ENCODE measurements at places on chromosomes 12 and 14.

- no peak for DNase-seq
Observed at GRCh38 chr14:63193236-63193635, 11.0 kb upstream of the RHOJ start.

- peak; percentile 20 for DNase-seq
Observed at GRCh38 chr14:32408018-32408417, 78.9 kb downstream of the AKAP6 start.

DNA sequence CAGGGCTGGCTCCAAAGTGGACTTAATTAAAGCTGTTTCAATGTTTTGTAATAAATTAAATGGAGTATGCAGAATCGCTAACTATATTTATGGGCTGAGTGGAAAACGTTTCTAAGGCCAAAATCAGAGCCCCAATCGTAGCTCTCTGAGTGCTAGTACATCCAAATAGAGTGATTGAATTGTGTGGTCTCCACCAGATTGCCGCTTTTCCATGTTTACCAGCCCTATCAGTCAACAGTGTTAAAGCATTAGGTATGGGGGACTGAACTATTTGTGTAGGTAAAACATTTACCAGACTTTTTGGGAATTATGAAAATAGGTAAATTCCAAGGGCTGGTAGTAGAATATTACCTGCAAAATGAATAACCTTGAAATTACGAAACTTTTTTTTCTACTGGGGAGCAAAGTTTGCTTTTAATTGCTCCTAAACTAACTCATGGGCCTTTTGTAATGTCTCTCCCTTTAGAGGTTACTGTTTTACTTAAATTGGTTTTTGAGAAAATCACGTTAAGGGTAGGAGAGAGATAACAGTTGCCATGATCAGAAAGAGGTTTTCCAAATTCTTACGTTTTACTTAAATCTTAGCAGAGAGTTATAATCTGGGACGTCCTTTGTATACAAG is 28.0 kb upstream of the METAP2 start:
- DNase-seq, result no peak

DNA sequence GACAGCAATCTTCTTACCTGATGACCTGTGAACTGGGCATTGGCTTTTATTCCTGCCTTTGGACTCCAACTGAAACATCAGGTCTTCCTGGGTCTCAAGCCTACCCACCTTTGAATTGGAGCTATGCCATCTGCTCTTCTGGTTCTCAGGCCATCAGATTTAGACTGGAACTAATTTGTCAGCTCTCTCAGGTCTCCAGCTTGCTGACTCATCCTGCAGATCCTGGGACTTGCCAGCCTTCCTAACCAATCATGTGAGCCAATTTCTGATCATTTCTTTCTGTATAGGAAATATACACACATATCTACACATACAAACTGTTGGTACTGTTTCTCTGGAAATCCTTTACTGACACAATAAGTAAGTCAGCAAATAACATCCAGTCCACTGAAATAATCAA is 65.3 kb upstream of the TSPAN8 start:
- DNase-seq, result no peak

DNA sequence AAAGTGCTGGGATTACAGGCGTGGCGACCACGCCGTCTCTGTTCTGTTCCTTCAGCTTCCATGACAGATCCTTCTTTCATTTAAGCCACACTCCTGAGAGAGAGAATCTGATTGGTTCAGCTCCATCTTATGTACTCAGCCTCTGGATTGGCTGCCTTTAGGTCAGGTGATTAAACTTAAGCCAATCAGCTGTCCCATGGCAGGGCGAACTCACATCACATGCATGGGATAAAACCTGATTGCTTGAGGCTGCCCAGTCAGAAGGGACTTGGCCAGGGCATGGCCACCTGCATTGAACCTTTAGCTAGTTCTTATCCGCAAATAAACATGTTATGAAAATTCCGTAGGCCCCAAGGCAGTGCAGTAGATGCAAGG is 274.2 kb downstream of the SUDS3 start:
- no peak for DNase-seq

- DNase-seq, result peak; percentile 80
Observed at GRCh38 chr12:104792570-104792969, 165.5 kb downstream of the SLC41A2 start.

GRCh38 chr12:44307506-44308168 is 471.8 kb downstream of the TMEM117 start:
- DNase-seq, result no peak

DNA sequence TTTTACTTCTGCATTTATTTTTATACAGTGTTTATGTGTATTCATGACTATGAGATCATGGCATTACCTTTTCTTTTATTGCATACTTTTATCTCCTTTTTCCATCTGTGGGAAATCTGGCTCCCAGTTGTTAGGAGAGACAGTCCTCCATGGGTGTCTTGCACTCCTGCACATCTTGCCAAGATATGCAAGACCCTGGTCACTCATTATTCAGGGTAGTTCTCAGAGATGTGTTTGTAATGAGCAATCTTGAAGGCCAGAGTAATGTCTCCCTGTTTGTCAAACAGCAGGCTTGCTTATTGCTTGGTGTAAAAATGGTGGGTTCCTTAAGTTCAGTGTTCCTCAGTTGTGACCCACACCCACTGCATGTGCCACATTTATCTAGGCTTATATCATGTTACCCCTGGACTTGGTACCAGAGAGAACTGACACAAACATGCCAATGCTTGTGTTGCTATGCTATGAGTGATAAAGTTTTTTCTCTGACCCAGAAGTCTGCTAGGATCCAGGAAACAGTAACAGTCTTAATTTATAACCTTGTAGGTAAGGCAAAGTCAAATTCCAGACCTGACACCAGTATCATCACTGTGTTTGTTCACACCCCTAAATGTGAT is 36.8 kb downstream of the PPHLN1 start:
- no peak for DNase-seq

- DNase-seq, result no peak
Observed at GRCh38 chr12:23504641-23505399, 444.6 kb downstream of the SOX5 start.

GRCh38 chr14:104821229-104821945 is 20.5 kb downstream of the ZBTB42 start:
- DNase-seq, result no peak

DNA sequence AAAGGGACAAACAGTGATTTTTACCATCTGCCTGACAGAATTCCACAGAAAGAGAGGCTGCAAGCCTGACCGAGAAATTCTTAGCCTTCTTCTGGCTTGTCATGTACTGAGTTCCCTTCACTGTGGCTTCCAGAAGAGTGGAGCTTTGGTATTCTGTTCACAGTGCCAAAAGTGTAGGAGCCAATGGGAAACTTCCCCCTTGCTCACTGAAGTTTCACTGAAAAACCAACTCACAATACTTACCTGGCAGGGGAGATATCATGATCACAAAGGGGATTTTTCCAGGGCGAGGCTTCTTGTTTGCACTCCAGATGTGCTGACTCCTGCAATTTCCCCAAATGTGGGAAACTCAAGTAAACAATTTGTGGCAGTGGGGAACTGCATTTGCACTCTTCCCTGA is 31.7 kb upstream of the MMP19 start:
- no peak for DNase-seq

DNA sequence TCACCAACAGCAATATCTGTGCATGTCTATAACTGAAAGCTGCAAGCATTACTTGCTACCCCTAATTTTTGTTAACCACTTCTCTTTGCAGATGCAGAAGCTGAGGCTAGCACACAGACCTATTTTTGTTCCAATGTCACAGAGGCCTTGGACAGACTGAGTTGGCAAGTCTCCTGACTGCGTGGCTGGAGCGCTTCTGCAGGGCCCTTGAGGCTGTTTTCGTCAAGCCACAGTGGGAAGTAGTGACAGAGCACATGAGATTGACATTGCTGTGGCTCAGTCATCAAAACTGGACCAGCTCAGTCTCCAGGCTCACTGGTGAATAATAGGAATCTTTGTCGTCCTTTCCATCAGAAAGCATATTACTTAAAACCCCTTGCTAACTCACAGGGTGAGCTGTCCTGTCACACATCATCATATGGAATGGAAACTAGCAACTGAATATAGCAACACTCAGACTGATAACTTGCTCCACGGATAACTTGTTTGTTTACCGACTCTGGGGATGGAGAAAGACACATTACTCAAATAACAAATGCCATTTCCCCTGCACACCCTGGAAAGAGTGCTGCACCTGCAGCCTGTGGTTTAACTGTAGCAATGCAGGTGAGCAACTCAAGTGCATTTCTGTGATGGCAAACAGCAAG is 43.6 kb upstream of the DDX11 start:
- no peak for DNase-seq

- peak; percentile 60 for DNase-seq
Observed at GRCh38 chr12:53502331-53502730, 1.2 kb downstream of the TARBP2 start.

GRCh38 chr12:81722004-81722403 is 37.1 kb downstream of the PPFIA2 start:
- DNase-seq, result no peak

DNA sequence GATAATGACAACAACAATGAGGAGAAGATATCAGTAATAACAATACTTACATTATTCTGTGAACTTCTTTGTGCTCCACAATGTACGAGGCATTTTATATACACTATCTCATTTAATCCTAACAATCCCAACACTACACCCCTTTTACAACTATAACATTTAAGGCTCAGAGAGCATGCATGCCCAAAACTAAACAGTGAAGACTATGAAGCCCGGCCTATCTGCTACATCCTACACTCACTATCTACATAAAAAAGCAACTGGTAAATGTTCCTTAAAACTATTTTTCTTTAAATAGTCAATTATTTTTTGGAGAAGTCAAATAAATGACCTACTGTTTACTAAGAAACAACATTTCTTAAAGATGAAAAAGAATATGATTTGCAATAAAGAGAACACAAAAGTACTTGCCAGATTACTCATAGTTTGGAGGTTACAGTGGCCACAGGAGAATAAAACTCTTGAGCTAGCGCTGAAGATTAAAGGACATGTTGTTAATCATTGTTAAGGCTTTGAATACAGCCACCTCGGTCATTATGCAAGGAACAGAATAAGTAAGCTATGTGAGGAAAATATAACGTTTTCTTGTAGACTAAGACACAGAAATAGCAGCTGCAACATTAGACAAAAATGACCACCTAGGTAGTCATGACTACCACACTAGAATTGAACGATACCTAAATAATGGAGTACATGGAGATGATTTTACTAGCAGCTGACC is 56.7 kb downstream of the EPS8 start:
- peak; percentile 72 for DNase-seq

GRCh38 chr12:30967026-30967425 is 40.5 kb downstream of the TSPAN11 start:
- DNase-seq, result no peak

DNA sequence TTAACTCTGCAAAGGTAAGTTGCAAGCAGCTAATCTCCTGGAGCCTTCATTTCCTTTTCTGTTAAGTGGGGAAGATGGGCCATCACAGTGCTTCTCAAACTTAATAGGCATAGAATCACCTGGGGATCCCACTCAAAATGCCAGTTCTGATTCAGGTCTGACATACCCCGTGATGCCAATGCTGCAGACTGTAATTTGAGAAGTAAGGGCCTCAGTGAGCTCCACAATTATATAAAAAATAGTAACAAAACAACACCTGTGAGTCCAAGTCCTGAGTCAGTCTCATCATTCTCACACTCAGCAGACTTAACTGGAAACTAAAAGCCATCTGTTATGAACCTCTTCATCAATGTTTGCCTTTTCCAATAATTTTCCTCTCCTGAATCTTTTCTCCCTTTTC is 10.8 kb upstream of the PSMA6 start:
- no peak for DNase-seq

GRCh38 chr12:21354641-21355040 is 18.1 kb upstream of the IAPP start:
- DNase-seq, result no peak

DNA sequence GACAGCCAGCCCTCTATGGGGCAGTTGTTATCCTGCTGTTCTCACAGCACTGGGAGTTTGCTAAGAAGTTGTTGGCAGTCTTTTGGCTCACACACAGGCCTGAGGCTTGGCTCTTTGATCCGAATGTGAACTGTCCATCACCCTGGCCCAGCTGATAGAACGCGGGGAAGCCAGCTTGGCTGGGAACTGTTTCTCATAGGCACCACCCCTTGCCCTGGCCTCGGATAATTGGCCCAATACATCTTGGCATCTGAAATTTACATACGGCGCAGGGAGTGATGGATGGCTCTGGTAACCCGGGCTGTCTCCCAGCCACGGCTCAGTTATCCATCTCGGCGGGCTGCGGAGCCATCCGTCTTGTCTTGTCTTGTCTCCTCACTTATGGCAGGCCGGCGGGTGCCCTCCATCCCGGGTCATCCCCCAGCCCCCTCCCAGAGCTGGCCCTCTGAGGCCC is 164.1 kb downstream of the PHETA1 start:
- no peak for DNase-seq

- DNase-seq, result no peak
Observed at GRCh38 chr14:99267837-99268781, 3.9 kb downstream of the BCL11B start.

DNA sequence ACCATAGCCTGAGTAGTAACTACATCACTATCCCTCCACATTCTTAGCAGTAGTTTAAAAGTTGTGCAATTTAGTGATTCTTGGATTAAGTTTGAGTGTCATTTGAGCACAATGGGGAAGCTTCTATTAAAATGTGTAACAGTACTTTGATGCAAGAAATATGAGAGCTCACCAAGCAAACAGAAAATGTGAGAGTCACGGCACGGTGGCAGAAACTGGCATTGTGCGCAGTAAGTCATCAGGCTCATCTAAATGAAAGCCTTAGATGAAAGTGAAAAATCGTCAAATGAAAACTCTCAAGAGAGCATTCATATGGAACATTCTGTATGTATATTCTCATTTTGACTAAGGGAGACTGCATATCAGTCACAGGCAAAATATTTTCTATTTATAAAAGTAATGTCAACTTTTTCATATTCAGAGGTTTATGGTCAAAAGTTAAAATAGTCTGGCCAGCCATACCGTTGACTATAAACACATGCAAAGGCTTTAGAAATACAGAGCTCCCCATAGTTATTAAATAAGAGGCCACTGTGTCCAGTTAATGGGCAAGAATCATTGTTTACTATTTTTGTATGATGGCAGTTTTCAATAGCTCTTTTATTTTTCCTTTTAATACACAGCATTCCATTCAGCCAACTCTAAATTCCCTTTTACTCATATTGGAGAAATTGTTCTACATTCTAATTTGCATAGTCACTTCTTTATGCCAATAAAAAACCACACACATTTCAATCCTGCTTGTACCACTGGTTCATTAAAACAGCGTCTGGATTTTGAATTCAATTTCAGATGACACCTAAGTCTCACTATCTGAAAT is 167.9 kb downstream of the PRKD1 start:
- no peak for DNase-seq

- DNase-seq, result no peak
Observed at GRCh38 chr14:90697132-90697531, 119.1 kb downstream of the TTC7B start.
